ENCODE measurements at places on chromosomes 6 and 20.

DNA sequence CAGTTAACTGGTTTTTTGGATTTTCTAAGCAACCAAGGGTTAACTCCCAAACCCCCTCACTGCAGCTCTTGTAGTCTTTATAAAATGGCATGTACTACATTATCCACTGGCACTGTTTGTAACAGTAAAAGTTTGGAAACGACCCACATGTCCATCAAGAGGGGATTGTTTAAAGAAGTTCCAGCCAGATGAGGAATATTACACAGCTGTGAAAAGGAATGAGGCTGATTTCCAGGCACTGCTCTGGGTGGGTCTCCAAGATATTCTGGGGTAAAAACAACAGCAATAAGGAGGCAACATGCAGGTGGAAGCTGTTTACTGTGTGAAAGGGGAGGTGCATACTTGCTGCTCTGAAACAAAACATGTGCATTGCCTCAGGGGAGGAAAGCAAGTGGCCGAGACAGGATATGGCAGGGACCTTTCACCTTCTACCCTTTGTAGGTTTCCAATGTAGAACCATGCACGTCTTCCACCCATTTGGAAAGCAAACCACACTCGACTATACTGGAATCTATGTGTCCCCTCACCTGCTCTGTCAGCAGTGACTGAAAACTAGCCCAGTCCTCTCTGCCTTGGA lies 51.9 kb downstream of the GRM4 start:
- no peak for DNase-seq

DNA sequence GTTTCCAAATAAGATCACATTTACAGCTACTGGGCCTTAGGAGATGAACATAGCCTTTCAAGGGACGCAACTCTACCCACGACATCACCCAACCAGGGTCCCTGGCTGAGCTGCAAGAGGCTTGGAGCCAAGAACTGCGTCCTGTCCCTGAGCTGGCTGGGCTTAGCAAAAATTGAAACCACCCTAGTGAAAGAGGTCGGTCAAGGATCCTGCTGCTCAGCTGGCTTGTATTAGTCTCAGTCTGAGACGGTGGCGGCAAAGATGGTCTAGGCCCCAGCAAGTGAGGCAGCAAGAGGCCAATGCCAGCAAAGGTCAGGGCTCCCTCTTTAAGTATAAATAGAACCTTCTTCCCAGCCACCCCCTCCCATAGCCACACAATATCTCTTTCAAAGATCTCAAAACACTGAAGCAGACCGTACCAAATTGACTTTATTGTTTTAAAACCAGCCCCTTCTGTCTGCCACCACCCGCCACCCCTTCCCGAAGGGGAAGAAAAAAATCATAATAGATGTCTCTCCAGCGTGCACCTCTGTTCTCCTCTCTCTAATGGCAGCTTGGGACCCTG lies 140.5 kb downstream of the EYA2 start:
- DNase-seq: no peak

DNA sequence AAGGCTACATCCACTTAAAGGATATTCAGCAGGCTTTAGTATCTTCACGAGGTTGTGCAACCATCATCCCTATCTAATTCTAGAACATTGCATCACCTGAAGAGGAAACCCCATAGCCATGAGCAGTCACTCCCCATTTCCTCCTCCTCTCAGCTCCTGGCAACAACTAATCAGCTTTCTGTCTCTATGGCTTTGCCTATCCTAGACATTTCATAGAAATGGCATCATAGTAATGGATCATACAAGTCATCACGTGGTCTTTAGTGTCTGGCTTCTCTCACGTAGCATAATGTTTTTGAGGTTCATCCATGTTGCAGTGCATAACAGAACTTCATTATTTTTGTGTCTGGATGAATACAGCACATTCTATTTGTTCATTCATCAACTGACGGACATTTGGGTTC lies 20.5 kb downstream of the SNAI1 start:
- no peak for DNase-seq

GRCh38 chr6:19032591-19033295 lies 645.6 kb downstream of the RNF144B start:
- DNase-seq: no peak

GRCh38 chr6:21144928-21145327 lies 448.6 kb upstream of the SOX4 start:
- DNase-seq: no peak

DNA sequence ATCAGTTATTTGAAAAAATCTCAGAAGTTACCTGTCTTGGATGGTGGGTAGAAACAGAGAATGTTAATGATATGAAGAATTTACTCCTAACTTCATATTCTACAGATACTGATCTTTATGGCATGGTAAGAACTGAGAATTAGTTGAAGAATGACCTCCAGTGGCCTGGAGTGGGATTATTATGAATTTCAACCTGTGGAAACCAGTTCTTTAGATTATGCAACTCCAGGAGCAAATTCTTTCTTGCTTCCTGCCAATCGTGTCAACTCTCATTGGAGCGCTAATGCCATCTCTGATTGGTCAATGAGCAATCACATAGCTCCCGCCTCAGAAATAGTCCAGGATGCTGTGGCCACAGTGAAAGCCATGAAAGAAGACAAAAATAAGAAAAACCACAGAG lies 40.6 kb downstream of the LYRM2 start:
- DNase-seq: no peak

GRCh38 chr6:97669191-97670031 lies 386.4 kb upstream of the MMS22L start:
- no peak for DNase-seq

GRCh38 chr6:125273965-125274364 lies 27.8 kb downstream of the HDDC2 start:
- no peak for DNase-seq

DNA sequence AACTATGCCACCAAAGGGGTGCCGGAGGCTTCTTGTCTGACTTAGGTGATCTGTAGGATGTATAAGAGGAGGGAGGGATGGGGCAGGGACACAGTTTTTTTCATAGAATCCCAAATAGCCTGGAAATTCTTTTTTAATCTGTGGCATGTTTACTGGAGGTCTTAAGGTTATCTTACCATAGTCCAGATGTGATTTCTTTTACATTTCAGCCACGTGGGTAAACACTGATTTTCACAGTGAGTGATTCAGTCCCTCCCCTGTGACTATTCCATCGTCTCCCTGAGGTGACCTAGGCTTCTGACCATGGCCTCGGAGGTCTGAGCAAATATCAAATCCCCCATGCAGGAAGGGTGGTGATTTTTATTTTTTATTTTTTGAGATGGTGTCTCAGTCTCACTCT lies 67.7 kb downstream of the AKAP12 start:
- no peak for DNase-seq

- no peak for DNase-seq
These were observed 31.5 kb downstream of the SNX5 start for GRCh38 chr20:17936761-17937732.

DNA sequence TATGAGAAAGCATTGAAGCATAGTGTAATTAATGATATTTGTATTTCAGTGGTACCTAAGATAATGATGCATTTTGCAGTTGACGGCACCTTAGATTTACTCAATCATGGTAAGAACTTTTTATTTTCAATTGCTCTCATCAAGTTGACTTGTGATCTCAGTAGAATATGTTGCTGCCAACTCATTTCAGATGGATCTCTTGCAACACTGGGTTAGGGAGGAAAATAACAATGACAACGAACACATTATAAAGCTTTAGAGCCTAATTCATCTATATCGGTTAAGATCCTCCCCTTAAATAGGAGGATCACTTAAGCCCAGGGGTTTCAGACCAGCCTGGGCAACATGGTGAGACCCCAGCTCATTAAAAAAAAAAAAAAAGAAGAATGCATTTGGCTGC lies 18.0 kb upstream of the TBC1D22B start:
- no peak for DNase-seq

DNA sequence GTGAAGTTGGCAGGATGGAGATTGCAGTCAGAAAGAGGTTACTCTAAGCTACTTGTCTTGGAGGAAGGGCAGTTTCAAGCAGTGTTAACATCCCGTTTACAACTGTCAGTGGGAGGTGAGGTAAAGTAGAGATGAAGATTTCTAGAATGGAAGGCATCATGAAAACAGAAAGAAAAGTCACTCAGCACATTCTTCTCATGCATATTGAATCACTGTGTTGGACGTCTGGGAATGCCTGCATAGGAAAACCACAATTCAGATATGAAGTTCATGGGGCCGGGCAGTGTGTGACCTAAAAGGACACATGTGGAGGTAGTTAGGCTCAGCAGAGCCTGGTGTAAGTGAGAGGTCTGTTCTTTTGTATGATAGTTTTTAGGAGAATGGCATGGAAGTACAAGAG lies 73.5 kb upstream of the LAMP5 start:
- DNase-seq: no peak

DNA sequence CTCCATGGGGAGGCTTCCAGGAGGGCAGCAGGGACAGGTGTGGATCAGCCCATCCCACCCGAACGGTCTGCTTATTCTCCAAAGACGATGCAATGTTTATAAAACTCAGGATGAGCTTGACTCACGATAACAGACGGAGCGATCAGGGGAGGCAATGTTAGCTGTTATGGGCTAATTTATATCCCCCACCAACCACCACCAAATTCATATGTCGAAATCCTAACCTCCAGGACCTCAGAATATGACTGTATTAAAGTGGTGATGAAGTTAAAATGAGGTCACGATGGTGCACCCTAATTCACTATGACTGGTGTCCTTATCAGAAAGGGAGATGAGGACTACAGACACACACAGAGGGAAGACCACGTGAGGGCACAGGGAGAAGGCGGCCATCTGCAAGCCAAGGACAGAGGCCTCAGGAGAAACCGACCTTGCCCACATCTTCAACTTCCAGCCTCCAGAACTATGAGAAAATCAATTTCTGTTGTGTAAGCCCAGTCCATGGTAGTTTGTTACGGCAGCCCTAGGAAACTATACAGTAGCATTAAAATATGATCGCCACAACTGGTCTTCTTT lies 7.0 kb downstream of the ADTRP start:
- no peak for DNase-seq
